ENCODE measurements at places on chromosomes 16 and 17.

- peak; percentile 72 for DNase-seq
These were observed 7.1 kb upstream of the FTSJ3 start for GRCh38 chr17:63834431-63835166.

GRCh38 chr16:75093598-75094540 lies 22.7 kb downstream of the LDHD start:
- DNase-seq: no peak

DNA sequence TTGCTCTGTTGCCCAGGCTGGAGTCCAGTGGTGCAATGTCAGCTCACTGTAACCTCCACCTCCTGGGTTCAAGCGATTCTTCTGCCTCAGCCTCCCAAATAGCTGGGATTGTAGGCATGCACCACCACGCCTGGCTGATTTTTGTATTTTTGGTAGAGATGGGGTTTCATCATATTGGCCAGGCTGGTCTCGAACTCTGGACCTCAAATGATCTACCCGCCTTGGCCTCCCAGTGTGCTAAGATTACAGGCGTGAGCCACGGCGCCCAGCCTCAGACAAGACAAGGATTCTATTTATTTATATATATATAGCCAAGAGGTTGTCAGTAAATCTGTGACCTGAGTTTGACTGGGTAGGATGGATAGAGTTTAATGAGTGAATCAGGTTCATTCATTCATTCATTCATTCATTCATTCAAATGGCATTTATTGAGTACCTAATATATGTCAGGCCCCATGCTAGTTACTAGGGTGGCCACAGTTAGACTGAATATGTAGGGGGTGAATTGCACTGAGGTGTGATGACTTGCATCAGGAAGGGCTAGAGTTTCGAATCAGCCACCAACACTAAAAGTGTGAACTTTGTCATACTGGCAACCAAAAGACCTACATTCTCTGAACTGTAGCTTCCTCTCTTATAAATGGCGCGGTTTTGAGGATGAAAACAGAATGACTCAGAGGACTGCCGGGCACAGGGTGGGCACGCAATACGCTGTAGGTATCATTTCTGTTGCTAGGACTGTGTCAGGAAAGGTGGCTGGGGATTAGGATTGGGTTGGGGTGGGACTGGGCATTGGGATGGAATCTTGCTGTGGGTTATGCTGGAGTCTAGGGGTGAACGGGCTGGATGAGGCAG lies 37.8 kb downstream of the ITGAE start:
- DNase-seq: no peak

- DNase-seq: no peak
These were observed 849 bp upstream of the SULT1A1 start for GRCh38 chr16:28610595-28611191.

DNA sequence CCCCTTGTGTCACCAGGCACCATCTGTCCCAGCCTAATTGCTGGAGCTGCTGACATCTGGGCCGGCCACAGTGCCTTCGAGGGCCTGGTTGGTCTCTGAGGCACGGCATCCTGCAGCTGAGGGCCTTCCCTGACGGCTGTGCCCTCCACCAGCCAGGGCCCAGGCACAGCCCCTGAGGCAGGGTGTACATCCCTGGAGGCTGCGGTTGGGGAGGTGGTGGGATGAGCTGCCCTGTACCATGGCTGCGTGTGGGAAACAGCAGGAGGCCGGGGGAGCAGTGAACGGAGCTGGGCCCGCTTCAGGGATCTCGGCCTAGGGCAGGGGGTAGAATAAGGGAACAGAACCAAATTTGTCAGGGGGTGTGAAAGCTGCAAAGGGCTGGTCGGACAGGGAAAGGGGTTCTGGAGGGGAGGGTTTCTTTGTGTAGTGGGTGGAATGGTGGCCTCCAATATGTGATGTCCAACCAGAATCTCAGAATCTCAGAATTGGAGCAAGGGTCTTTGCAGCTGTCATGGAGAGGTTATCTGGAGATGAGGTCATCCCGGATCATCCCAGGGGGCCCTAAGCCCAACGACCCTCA lies 10.0 kb upstream of the SLC38A10 start:
- DNase-seq: no peak

DNA sequence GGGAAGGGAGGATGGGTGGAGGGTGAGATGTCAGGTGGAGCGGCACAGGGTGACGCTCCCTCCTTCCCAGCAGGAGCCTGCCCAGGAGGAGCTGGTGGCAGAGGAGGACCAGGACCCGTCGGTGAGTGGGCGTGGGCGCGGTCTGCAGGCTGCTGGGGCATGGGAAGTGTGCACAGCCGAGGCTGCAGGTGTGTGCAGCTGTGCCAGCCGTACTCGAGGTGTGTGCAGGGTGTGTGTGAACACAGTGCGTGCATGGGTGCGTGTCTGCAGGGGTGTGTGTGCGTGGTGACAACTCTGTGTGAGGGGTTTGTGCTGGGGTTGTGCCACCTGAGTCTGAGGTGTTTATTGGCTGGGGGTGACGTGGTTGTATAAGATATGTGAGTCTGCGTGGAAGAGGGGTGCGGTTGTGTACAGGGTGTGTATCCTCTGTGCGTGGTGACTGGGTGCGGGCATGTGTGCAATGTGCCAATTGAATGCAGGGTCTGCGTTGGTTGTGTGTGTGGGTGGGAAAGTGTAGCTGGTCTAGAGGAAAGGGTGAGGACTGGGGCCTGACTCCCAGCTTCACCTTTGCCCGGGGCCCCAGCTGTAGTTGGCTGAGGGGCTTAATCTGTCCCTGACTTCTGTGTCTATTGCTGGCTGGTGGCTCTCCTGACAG lies 670 bp downstream of the TNFSF12 start:
- DNase-seq: no peak

DNA sequence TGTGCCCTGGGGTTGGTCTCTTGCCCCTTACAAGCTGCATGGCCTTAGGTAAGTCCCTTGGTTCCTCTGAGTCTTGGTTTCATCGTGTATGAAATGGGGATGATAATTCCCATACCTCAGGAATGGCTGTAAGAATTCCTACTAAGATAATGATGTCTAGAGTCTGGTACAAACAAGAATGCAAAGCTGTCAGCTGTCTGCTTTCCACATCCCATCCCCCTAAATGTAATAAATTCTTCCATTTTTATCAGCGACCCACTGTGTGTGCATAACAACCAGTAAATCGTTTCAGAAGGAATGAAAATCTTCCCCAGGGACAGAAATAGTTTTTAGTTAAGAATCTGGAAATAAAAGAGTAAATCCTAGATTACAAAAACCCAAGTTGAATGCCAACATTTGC lies 95.4 kb downstream of the CPPED1 start:
- DNase-seq: no peak

DNA sequence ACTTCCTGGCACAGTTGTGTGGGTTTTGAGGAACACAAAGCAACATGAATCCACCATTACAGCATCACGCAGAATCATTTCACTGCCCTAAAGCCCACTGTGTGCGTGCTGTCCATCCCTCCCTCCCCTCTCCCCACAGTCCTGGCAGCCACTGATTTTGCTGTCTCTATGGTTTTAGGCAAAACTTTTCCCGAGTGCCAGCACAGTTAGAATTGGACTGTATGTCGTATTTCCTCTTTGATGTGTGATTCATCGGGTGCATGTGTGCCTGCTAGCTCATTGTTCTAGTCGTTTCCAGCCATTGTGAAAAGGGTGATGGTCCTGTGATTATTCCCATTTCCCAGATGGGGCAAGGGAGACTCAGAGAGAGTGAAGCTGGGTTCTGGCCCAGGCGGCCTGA lies 12.7 kb downstream of the KLHL36 start:
- DNase-seq: no peak

DNA sequence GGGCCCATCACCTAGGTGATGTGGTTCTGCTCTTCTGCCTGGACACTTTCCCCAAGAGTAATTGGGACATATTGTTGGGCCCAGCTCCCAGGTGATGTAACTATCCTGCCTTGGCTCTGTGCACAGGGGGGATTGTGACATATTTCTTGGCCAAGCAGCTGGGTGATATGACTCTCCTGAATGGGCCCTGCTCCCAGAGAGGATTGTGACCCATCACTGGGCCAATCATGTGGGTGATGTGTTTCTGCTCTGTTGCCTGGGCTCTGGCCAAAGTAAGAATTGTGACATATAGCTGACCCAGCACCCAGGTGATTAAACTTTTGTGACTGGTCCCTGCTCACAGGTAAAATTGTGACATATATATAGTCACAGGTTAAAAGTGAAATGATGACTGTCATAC lies 1904.9 kb downstream of the TP53TG3F start:
- no peak for DNase-seq

DNA sequence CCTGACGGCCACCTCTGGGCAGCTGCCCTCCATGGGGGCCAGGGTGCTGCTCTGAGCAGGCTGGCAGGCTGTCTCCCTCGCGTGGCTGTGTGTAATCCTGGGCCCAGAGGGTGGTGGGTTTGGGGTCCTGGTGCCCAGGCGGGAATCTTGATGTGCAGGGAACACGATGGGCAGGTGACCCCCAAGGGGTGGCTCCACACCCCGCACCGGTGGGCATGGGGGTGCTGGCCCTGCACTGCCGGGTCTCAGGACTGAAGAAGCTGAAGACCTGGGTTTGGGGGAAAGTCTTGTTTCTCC lies 8.6 kb downstream of the CHMP6 start:
- DNase-seq: no peak

GRCh38 chr16:68022728-68023537 lies at the start of the genes DDX28 and DUS2:
DDX28 (minus strand) TSS chr16:68023232; CDS start chr16:68023202, 30 bp downstream.
DUS2 (plus strand) TSS chr16:68023284; CDS start chr16:68038024, 14,740 bp downstream.
- peak; percentile 75 for DNase-seq

GRCh38 chr17:8140065-8141029 lies 11.9 kb downstream of the PER1 start:
- no peak for DNase-seq

- no peak for DNase-seq
These were observed 2.6 kb downstream of the LRRC75A start for GRCh38 chr17:16489431-16489830.

GRCh38 chr16:1787322-1788094 lies 4.7 kb downstream of the NUBP2 start:
- no peak for DNase-seq

DNA sequence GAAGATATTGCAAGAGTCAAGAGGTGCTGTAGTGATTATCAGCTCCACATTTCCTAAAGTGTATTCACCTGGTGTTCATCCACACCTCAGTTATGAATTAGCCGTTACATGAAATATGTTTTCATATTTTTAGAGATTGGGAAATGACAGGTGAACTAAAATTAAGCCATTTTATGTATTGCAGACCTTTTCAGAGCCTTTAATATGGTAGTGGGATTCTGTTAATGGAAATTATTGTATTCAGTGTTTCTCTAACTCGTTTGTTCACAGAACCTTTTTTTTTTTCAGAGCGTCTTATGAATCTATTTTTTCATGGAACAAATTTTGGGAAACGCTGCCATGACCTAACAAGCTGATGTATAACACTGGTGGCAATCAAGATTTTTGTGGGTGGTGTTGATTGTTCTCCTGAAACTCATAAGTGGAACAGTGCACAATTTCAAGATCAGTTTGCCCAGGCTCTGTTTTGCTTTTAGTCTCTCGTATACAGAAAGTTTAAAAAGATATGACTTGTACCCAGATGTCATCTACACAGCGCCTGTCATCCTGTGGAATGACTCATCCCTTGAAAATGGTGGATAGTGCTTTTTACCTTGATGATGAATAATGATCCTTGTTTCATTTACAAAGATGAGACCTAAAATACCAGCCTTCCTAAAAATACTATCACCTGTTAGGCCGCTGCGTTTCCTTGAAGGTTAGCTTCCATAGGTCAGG lies 88.8 kb downstream of the ARHGAP44 start:
- no peak for DNase-seq

DNA sequence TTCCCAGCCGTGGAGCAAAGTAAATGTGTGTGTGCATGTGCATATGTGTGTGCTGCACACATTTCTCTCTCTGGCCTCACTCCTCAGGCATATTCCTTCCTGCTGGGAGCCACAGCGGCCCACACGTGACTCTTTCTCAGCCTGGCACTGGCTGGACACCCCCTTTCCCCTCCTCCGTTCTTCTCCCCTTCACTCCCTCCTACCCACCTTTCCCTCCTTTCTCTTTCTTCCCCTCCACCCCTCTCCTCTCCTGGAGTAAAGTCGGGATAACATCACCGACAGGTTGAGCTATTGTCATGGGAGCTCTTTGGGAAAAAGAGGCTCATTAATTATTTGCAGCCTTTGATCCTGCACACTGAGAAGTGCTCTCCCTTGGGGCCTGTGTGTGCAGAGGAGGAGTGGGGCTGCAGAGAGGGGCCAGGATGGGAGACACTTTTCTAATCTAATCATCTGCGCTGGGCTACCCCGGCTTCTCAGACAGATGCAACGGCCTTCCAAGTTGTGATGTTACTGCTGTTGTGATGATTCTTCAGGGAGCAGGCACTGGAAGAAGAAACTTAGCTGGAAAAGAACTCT lies 126.3 kb upstream of the HSBP1 start:
- no peak for DNase-seq

DNA sequence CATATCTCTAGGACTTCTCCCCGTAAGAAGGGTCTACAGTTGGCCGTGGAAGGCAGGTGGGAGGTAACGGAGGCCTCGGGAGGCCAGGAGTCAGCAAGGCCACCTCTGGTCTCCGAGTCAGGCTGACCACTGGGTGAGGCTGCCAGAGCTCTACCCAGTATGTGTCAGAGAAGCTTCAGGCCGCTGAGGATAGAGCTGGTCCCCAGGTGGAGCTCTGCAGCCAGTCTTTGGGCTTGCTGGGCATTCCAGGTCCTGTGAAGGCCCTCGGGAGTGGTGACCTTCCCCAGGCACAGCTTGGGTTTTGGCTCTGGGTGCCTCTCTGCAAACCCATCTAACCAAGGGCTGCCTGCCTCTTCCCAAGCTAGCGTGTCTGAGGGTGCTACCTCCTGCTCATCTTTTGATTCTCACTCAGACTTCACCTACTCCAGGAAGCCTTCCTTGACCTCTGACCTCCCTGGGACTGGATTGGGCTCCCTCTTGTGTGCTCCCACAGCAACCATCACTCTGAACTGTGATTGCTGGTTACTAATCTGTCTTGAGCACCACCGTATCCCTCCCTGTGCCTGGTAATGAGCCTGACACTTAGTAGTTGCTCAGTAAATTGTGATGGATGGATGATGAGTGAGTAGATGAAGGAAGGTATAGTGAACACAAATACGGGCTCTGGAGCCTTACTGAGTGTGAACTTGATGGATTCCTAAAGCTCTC lies 22.3 kb downstream of the RHBDL3 start:
- DNase-seq: no peak

GRCh38 chr16:71540-72401 lies 660 bp downstream of the RHBDF1 start:
- no peak for DNase-seq

DNA sequence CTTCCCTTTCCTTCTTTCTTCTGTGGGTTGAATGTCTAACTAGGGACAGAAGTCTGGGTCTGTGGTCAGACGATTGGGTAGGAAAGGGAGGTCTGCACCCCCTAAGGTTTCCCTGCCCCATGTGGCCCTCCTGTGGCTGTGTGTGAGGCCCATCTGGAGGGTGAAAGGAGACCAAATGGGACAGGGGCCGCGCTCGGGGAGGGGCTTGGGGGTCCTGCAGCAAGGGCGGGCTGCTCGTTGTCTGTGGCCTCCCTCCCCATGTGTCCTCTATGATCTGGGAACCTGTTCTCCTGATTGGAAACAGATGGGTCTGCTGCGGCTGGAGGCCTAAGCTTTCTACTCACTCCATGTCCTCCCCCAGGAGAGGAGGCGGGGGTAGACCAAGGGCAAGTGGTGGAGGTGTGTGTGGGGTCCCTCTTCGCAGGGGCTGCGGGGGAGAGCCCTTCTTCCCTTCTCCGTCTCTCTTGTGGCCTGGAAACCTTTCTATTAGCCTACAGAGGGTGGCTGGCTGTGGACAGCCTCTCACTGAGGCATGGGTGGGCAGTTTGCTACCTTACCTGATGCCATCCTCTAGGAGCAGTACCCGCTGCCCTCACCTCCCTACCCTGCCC lies 18.6 kb downstream of the IGFBP4 start:
- DNase-seq: no peak
